ENCODE measurements at places on chromosomes 3 and 15.

- no peak for DNase-seq
Observed at GRCh38 chr15:82231842-82232241, 30.7 kb downstream of the EFL1 start.

DNA sequence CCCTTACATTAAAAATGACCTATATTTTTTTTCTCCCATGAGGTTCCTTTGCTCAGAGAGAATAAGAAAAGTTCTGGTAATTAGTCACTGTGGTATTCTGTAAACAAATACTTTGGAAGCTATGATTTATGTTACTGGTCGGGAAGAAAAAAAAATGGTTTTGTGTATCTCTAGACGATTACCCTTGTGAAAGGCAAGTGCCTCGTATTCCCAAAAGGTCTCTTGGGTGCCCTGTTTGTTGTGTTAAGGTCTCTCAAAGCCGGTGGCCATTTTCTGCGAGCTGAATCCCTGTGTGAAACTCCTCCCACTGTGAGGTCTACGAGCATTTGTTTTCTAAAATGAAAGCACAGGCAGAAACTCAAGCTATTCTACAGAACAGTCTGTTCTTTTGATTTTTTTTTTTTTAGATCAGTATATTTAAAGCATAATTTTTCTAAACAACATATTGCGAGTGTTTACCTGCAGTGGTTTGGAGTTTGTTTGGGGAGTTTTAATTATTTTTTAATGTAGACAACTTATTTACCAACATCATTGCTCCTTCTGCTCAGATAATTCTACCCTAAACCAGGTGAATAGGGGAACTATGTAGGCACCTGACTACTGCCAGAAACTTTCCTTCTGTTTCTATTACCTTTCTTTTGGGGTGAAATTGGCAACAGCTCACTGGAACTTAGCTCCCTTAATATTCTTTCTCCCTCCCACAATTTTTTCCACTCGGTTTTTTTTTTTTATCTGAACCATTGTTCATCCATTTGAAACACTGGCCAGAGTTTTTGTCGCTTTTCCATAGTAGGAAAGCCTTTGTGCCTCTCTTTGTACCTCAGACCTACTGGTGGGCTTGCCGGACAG is 44.0 kb downstream of the ZBTB38 start:
- peak; percentile 79 for DNase-seq

DNA sequence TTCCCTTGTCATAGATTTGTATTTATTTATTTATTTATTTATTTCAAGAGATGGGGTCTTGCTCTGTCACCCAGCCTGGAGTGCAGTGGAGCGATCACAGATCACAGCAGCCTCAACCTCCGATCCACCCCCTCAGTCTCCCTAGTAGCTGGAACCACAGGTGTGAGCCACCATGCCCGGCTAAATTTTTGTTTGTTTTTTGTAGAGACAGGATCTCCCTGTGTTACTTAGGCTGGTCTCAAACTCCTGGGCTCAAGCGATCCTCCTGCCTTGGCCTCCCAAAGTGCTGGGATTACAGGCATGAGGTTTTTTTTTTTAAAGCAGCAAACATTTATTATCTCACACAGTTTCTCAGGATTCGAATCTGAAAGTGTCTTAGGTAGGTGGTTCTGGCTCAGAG is 2.5 kb downstream of the TTBK2 start:
- DNase-seq: no peak

GRCh38 chr15:77836906-77837648 is 204.4 kb upstream of the LINGO1 start:
- no peak for DNase-seq

DNA sequence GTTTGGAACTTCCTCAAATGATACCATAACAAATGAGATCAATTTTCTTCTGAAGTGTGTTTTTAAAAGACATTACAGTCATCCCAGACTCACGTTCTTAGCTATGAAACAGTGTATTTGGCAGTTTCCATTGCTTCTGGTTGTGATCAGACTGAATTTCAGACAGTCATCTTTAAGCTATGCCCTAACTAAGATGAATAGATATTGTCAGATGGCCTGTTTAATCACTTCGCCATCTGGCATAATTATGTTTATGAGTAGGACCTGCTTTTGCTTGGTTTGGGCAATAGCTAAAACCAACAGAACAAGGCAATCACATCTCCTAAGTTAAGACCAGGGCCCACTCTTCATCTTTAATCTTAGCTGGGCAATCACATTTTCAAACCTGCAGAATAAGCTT is 313.1 kb downstream of the SV2B start:
- no peak for DNase-seq

GRCh38 chr15:56045068-56045748 is 51.8 kb upstream of the NEDD4 start:
- no peak for DNase-seq

DNA sequence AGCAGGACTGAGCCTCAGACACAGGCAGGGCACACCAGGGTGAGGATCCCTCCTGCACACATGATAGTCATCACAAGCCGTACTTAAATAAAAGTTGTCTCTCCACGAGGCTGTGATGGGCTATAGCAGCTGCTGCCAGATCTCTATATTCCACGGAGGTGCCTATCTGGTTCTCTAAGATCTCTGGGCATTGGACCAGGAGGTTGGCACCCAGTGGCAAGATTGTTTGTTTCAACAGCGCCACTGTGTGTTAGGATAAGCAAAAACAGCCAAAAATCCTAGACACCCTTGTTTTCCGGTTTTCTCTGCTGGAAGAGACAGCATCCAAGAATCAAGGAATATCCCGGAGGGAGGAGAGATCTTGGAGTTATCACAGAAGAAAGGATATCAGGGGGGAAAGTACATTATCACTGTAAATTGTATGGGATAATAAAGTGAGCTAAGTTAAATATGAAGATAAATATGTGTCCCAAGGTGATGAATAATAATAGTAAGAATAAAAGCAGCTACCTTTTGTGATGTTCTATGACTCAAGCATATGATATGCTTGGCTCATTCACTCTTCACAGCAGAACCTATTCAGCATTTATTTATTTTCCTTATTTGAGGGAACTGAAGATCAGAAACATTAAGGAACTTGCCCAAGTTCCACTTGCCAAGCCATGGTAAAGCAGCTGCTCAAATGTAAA is 90.6 kb upstream of the AKAP13 start:
- DNase-seq: no peak

GRCh38 chr3:79041621-79042020 is 726.2 kb downstream of the ROBO1 start:
- DNase-seq: no peak

Measured in GM04503 (cell line).